Stimulated activated CD4-positive, alpha-beta T cell treated with anti-CD3 and anti-CD28 coated beads, Interleukin-15, amount 100 ng/mL, for 1 hour (primary cell): ENCODE measurements at places on chromosomes 2 and 18.

- no peak for DNase-seq
Measured at GRCh38 chr2:156476021-156476849, 40.1 kb downstream of the GPD2 start.

GRCh38 chr2:224366267-224366844, 35.6 kb downstream of the FAM124B start:
- DNase-seq = no peak

- DNase-seq = no peak
Measured at GRCh38 chr2:80560326-80560725, 255.8 kb upstream of the LRRTM1 start.

- no peak for DNase-seq
Measured at GRCh38 chr18:25604196-25604893, 252.4 kb upstream of the ZNF521 start.

DNA sequence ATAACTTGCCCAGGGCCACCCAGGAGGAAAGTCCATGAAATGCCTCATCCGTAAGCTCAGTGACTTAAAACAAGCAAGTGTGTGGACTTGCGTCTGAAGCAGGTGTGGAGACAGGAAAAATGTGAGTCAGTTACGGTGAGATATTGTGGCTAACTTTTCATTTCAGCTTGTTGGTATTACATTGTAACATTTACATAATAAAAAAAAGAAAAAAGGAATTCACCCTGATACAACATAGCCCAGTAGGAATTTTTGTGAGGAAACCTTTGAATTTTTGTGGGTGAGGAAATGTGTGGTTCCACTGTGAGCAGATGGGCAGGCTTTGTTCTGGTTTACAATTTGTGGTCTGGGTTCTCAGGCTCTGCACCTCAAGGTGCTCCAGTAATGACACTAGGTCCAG, 33.7 kb upstream of the LYPD6B start:
- no peak for DNase-seq

GRCh38 chr2:240154606-240155005, 14.1 kb upstream of the OTOS start:
- DNase-seq = no peak

- DNase-seq = no peak
Measured at GRCh38 chr2:100541404-100541803, 21.4 kb upstream of the PDCL3 start.

DNA sequence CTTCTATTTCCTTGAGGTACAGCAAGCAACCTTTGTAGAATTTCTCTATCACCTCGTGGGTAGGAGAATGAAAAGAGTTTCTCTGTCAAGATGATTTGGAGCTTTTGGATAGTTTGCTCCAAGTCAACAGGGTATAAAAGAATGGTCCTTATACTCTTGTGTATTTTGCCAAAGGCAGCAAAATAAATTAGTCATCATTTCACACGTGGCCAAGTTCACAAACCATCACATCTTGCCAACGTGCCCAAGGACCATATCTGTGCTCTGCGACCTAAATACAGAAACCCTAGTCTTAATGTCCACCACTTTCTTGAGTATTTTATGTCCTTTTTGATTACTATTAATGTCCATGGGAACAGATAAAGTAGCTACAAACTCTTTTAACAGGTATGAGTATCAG, 262.9 kb downstream of the AFF3 start:
- no peak for DNase-seq

DNA sequence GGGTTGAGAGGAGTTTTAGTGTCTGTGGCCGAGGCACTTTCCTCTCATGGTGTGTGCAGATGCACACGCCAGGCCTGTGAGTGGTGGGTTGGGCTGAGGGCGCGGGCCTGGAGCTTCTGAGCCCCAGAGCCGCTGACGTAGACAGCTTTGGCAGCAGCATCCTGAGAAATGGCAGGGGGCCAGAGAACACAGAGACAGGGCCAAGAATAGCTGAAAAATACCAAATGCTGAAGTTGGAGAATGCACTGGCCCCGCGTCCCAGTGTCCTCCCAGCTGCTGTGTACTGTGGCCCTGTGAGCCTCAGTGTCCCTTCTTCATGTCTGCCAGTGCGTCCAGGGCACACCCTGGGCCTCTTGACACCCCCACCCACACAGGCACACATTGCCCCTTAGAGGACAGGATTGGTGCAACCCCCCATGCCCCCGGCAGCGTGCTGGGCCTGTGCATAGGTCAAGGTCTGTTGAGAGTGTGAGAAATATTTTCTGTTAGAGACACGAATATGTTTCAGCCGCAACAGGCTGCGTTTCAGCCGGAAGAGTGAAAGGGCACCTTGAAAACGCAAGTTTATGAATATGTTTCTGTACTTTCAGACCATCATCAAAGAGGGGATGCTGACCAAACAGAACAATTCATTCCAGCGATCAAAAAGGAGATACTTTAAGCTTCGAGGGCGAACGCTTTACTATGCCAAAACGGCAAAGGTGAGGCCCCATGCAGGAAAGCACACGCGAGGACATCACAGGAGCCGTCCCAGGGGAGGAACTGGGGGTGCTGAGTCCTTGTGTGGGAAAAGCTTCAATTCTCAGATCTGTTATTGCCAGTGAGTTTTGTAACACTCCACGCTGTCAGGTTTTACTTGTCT, 33.6 kb downstream of the DGKD start:
- no peak for DNase-seq

- DNase-seq = no peak
Measured at GRCh38 chr2:199228887-199229819, 228.6 kb downstream of the SATB2 start.

- no peak for DNase-seq
Measured at GRCh38 chr2:10003206-10004125, 39.9 kb upstream of the KLF11 start.

GRCh38 chr18:40855661-40856060, 1099.4 kb upstream of the PIK3C3 start:
- no peak for DNase-seq

DNA sequence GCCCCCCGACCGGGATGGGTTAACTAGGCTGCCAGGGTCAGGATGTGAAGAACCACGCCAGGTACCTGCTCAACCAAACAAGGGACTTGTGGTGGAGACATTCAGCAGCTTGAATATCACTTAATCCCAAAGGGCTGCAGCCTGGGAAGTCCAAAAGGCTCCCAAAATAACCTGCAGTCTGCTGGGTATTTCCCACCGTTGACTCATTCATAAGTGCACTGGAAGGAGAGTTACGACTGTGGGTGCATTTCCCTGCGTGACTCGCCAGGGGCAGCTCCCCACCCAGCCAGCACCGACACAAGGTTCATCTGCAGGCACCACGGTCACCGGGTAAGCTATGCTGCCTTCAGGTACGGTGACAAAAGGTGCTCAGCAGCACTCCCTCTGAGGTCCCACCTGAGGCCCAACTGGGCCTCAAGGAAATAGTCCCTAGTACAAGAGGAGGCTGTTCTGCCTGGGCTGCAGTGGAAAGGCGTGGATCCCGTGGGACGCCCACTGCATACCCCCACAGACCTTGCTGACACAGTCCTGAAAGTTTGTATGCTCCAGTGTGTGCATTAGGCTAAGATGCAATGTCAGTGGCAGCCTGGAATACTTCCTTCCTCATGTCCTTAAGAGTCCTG, 86.5 kb downstream of the UXS1 start:
- DNase-seq = no peak

DNA sequence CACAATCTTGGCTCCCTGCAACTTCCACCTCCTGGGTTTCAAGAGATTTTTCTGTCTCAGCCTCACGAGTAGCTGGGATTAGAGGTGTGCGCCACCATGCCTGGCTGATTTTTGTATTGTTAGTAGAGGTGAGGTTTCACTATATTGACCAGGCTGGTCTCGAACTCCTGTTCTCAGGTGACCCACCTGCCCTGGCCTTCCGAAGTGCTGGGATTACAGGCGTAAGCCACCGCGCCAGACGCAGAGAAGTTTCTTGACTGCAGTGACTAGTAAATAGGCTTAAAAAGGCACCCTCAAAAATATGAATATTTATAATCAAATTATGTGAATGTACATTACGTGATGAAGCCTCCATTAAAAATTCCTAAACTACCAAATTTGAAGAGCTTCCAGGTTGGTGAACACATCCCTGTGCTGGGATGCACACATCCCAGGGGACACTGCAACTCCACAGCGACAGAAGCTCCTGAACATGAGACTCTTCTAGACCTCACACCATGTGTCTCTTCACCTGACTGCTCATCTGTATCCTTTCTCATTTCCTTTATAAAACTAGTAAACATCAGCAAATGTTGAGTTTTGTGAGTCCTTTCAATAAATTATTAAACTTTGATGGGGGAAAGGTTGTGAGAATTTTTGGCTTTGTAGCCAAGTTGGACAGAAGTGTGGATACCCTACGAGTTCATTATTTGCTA, 203.3 kb upstream of the SPOPL start:
- no peak for DNase-seq

GRCh38 chr2:105952131-105952530, 207.4 kb downstream of the NCK2 start:
- DNase-seq = no peak

GRCh38 chr18:30971338-30971956, 71.1 kb downstream of the DSC3 start:
- DNase-seq = no peak

DNA sequence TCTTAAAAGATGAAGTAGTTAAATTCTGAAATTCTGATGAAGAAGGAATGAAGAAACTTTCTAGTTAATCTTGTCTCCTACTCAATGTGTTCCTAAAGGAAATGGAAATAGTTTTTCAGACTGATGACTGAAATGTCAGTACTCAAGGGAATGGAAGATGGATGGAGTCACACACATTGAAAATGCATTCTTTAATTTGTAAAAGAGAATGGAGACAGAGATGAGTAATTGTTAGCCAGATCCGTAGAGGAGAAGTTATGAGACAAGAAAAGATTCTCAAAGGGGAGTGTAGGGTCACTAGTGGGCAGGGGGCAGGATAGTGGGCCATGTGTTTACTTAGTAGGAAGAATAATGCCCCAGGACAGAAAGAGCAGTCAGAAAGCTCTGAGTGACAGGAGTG, 13.3 kb downstream of the ZSWIM2 start:
- no peak for DNase-seq

DNA sequence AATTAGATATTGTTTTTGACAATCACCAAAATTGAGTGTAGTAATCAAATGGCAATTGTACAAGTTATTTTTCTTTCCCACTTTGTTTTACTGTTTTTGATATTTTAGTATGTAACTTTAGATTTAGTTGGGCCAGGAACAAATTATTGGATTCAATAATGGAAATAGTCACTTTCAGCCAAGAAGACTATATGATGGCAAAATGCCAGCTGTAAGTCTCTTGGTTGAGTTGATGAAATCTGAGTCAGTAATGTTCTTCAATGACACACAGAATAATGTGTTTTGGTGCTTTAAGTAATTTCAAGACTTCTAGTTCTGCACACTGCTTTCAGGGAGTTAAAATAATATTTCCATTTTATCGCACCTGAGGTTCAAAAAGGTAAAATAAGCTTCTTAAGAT, 2022.0 kb upstream of the CELF4 start:
- no peak for DNase-seq

DNA sequence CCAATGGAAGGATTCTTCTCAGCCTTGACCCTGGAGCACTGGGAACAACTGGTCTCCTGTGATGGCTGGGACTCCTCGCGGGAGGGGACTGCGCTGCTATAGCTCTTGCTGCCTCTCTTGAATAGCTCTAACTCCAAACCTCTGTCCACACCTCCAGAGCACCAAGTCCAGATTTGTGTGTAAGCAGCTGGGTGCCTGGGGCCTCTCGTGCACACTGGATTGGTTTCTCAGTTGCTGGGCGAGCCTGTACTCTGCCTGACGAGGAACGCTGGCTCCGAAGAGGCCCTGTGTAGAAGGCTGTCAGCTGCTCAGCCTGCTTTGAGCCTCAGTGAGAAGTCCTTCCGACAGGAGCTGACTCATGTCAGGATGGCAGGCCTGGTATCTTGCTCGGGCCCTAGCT, 28.8 kb downstream of the LIPG start:
- DNase-seq = no peak

- DNase-seq = no peak
Measured at GRCh38 chr2:127754186-127754585, 52.9 kb downstream of the SFT2D3 start.

GRCh38 chr18:58639751-58640427, 11.0 kb upstream of the ALPK2 start:
- no peak for DNase-seq

GRCh38 chr2:20468549-20469500, 22.0 kb downstream of the RHOB start:
- DNase-seq = no peak

- DNase-seq = no peak
Measured at GRCh38 chr2:120453635-120453998, 107.7 kb downstream of the INHBB start.

DNA sequence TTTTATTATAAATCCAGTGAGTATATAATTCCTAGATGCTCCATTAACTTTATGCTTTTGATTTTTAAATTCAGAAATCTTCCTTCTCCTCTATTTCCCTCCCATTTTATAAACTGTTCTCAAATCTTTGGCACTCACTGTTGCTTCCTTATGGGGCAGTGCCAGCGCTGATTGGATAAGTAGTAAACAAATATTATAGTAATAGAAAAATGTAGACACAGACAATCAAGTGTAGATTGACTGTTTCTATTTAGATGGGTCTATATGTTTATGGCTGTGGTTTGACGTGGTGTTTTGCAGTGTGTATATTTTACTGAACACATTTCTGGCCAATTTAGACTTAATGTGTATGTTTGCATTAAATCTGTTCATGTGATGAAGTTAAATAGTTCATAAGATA, 36.6 kb downstream of the LYPD6B start:
- no peak for DNase-seq

GRCh38 chr2:190655113-190655512, 6.2 kb downstream of the NAB1 start:
- no peak for DNase-seq

DNA sequence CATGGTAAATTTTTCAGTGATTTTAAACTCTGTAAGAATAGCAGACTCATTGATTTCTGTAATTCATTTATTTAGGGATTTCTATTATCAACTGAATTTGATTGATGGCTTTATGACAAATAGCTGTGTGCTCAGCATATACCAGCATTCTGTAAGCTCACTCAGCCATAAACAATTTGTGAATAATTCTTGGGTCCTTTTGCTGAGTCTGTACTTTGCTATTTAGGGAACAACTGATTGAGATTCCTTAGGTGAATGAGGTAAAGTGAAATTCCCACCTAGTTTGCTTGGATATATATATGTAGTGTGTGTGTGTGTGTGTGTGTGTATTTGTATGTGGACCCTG, 76.7 kb upstream of the CAVIN2 start:
- DNase-seq = no peak

DNA sequence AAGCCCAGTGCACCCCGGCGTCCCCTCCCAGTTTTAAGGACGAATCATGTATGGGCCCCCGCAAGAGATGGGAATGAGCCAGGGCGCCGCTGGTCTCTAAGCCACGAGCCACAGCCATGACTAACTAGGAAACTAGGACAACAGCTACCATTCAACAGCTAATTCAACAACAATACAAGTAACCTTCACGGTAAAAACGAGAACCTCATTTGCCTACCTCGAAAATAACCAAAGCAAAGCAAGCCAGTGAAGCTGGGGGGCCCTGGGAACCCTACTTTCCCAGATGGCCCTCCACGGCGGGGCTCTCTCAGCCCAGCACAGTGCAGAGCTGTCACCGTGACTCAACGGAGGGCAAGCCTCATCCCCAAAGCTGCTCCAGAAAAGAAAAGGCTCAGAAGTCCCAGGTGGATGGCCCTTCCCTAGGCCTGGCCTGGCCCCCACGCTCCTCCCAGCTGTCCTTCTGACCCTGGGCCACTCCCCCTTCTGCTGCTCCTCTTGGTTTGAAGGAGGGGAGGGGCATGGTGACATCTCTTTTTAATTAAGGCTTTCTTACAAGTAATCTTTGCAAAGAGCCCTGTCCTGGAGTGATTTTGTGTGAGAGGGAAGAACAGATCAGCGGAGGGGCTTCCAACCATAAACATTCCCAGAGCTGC, 126.3 kb downstream of the HDAC4 start:
- no peak for DNase-seq
